ENCODE measurements at places on chromosomes 13 and 19. TPM values are rescaled to one million over a fixed set of nuclear protein-coding genes. Genes with fewer than 3 reads are reported as not detected.

Gene AP1M2
- not detected for total RNA-seq

Gene HSD17B14
- 3.9 TPM for total RNA-seq

Gene TNNI3
- total RNA-seq: not detected

Gene LHB
- total RNA-seq: not detected

Gene IL17D
- 0.54 TPM for total RNA-seq

Gene ZNF490
- 11.8 TPM for total RNA-seq

Gene ZNF723
- total RNA-seq: not detected

Gene PDS5B
- total RNA-seq: 14.5 TPM

Gene MAP2K2
- total RNA-seq: 212 TPM

Gene ACP7
- not detected for total RNA-seq

GRCh38 chr13:106523576-106523975, 11.9 kb downstream of the EFNB2 start:
- H3K27me3 ChIP-seq: no peaks in the 10 kb centered on the region
- no peaks in the 10 kb centered on the region for H3K4me1 ChIP-seq
- H3K4me3 ChIP-seq: no peak overlapping the region
- H3K27ac ChIP-seq: no peak overlapping the region
- DNase-seq: no peak
- no peaks in the 10 kb centered on the region for H3K36me3 ChIP-seq

- peak; percentile 78 for DNase-seq
- peak overlapping the region; percentile 91 for H3K4me3 ChIP-seq
- peak overlapping the region; percentile 88 for H3K27ac ChIP-seq
- H3K27me3 ChIP-seq: no peaks in the 10 kb centered on the region
Observed at GRCh38 chr13:48233889-48234488, 983 bp downstream of the ITM2B start.

- H3K27ac ChIP-seq: no peak overlapping the region
- no peak overlapping the region for H3K4me3 ChIP-seq
- peaks cover 2% of the 10 kb centered on the region for H3K27me3 ChIP-seq
- no peaks in the 10 kb centered on the region for H3K4me1 ChIP-seq
- H3K36me3 ChIP-seq: no peaks in the 10 kb centered on the region
Observed at GRCh38 chr19:45954156-45954555, 19.5 kb downstream of the NOVA2 start.

DNA sequence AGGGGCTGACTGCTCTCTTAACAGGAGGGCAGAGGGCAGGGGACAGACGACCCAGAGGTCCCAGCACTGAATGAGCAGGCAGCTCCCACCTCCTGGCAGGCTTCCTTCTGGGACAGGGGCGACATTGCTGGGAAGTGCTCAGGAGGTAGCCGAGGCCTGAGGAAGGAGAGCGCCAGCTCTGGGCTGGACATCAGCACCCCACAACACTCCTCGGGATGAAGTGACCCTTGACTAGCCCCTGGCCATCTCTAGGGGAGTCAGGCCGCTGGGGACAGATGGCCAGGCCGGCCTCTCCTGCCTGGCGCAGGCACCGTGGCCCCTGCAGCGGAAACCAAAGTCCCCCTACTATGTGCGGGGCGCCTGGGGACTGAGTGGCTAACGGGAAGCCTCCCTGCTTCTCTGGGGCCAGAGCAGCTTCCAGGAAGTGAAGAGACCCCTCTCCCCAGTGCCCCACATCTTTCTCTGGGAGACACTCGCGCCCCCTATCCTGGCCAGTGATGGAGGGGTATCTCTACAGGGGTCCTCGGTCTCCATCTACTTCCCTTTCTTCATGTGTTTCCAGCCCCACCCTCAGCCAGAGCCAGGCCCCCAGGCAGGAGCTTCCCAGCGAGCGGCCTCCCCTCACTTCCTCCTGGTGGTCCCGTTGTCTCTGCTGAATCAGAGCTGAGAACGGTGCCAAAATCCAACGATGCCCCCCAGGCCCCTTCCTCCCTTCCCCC, 10.1 kb downstream of the PRR36 start:
- no peak for DNase-seq
- H3K27me3 ChIP-seq: no peaks in the 10 kb centered on the region
- no peak overlapping the region for H3K27ac ChIP-seq
- H3K36me3 ChIP-seq: no peaks in the 10 kb centered on the region

DNA sequence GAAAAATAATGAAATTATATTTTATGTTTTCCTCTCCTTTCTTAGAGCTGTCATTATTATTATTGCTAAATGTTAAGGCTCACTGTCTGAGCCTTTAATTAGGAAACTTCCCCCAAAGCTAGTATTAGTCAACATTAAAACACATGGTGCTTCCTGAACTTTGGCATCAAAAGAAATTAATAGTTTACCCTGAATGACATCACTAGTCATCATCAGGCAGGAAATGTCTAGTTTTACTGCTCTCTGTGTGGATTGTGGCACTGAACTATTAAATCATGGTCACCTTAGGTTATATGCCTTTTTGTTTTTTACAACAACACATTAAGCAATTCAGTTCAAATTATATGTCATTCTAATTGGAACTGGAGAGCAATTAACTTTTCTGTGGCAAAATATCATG, 595.5 kb downstream of the SLITRK1 start:
- no peak overlapping the region for H3K4me3 ChIP-seq
- H3K27me3 ChIP-seq: no peaks in the 10 kb centered on the region
- no peaks in the 10 kb centered on the region for H3K36me3 ChIP-seq
- DNase-seq: peak; percentile 52
- H3K27ac ChIP-seq: no peak overlapping the region
- peaks cover 11% of the 10 kb centered on the region for H3K4me1 ChIP-seq

- no peaks in the 10 kb centered on the region for H3K27me3 ChIP-seq
- no peak overlapping the region for H3K4me3 ChIP-seq
Observed at GRCh38 chr13:33550885-33551284, 265.3 kb upstream of the STARD13 start.

- no peak overlapping the region for H3K4me3 ChIP-seq
- DNase-seq: peak; percentile 12
- no peaks in the 10 kb centered on the region for H3K27me3 ChIP-seq
- no peaks in the 10 kb centered on the region for H3K36me3 ChIP-seq
Observed at GRCh38 chr13:101875717-101876393, 423.4 kb downstream of the ITGBL1 start.

DNA sequence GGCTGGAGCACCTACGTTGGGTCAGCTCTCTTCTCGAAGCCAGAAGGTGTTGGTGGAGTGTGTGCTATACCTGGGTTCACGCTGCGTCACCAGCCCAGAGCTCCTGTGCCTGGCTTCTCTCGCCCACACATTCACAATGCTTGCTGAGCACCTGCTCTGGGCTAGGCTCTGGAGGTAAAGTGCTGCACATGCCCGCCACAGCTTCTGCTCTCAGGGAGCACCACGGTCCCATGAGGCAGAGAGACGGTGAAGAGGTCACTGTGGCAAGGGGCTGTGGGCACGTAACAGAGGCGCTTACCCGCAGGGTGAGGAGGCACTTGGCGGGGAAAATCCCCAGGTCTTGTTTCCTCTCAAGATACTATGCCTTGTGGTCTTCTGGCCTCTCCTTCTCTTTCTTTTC, 174.2 kb downstream of the TEX29 start:
- no peak overlapping the region for H3K27ac ChIP-seq
- DNase-seq: no peak
- no peaks in the 10 kb centered on the region for H3K4me1 ChIP-seq
- no peaks in the 10 kb centered on the region for H3K27me3 ChIP-seq
- H3K36me3 ChIP-seq: no peaks in the 10 kb centered on the region
- no peak overlapping the region for H3K4me3 ChIP-seq

DNA sequence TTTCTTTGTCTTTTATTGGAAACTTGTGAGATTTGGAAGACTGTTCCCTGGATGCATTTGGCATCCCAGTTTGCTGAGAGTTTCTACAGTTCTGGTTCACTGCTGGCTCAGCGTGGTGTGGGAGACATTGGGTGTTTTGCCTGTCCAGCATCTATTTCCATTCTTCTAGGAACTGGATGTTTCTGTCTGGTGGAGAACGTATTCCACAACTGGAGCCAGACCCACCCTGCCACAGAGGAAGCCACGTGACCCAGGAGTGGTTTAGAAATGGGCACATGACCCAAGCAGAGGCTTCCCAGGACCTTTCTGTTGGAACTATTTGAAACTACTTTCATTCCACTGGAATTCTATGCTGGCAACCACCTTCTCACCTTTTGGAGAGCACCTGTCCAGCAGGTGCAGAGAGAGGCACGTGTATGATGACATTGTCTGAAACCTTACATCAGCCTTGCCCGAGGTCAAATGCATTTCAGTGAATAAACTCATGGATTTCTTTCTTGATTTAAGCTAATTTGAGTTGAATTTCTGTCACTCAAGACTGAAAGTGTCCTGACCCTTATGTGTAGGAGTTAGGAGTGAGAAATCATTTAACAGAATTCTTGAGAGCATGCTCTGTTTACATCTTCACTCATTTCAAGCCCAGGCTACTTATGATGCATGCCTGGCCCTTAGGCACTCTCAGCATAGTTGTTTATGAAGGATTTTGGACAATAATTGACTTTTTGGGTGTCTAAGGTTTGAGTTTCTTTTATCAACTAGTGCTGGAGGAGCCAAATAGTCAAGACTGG, 121.8 kb downstream of the AKAP11 start:
- H3K4me1 ChIP-seq: 0 out of 2 replicates have a peak, but pooled peaks cover 4% of the 10 kb centered on the region
- no peaks in the 10 kb centered on the region for H3K36me3 ChIP-seq
- H3K4me3 ChIP-seq: no peak overlapping the region

- no peaks in the 10 kb centered on the region for H3K27me3 ChIP-seq
- H3K27ac ChIP-seq: no peak overlapping the region
- no peaks in the 10 kb centered on the region for H3K4me1 ChIP-seq
- no peaks in the 10 kb centered on the region for H3K36me3 ChIP-seq
Observed at GRCh38 chr19:58022283-58022660, 11.6 kb upstream of the ZSCAN1 start.

- no peaks in the 10 kb centered on the region for H3K4me1 ChIP-seq
- H3K27ac ChIP-seq: no peak overlapping the region
- no peak for DNase-seq
- H3K27me3 ChIP-seq: no peaks in the 10 kb centered on the region
- no peak overlapping the region for H3K4me3 ChIP-seq
Observed at GRCh38 chr13:63942372-63942771, 2526.7 kb upstream of the PCDH20 start.

- peaks cover 15% of the 10 kb centered on the region for H3K4me1 ChIP-seq
- no peak overlapping the region for H3K4me3 ChIP-seq
- no peak overlapping the region for H3K27ac ChIP-seq
- H3K36me3 ChIP-seq: no peaks in the 10 kb centered on the region
Observed at GRCh38 chr19:2375353-2376121, 15.5 kb downstream of the TMPRSS9 start.

DNA sequence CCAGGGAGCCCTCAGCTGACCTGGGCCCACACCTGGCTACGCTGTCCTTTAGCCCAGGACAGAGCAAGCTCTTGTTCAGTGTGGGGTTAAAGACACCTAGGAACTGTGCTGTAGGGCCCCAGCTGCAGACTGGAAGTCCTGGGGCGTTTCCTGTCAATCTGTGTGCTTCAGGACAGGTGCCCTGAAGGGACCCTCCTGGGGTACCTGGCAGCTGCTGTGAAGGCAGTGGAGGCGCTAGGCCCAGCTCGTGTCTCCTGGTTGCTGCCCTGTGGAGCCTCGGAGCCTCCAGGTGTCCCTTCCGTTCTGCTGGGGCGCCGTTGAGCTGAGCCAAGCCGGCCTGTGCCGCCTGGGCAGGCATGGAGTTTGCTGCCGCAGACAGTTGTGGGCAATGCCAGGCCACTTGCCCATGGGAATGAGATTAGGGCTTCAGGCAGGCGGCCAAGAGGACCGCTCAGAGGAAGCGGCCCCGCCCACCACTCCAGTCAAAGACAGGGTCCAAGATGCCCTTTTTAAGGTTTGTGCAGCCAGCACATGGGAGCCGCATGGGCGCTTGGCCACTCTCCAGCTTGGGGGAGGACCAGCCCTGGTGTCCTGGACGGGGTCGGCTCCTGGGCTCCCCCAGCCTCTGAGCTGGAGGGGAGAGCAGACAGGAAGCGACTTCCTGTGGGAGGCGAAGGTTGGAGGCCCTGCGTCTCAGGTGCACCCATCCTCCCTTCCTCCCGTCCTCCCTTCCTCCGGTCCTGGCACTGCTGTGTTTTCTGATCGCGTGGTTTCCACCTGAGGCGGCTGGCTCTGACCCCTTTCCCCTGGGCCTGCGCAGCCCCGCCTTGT, 4.0 kb downstream of the PTBP1 start:
- peaks cover 29% of the 10 kb centered on the region for H3K4me1 ChIP-seq
- DNase-seq: peak; percentile 72
- H3K27ac ChIP-seq: peak overlapping the region; percentile 25
- no peaks in the 10 kb centered on the region for H3K27me3 ChIP-seq
- peaks cover 20% of the 10 kb centered on the region for H3K36me3 ChIP-seq

GRCh38 chr19:13892870-13893269, 13.0 kb downstream of the BRME1 start:
- no peaks in the 10 kb centered on the region for H3K4me1 ChIP-seq
- H3K27ac ChIP-seq: no peak overlapping the region
- no peaks in the 10 kb centered on the region for H3K27me3 ChIP-seq
- H3K36me3 ChIP-seq: no peaks in the 10 kb centered on the region
- H3K4me3 ChIP-seq: no peak overlapping the region
- DNase-seq: no peak

DNA sequence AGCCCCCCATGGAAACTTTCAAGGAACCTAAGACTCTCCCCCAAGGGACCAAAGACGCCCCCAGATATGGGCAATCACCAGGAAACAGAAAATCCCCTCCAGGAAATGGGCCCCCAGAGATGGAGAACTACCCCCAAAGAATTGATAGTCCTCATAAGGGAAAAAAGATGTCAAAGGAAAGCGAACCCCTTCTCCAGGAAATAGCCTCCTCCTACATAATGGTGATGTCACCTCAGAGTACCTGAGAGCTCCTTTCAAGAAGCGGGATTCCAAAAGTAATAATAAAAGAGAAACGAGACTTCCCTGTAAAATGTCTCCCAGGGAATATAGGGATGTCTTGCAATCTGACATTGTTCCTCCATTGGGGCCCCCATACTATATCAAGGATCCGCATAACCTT, 1.1 kb downstream of the CDKN2D start:
- H3K4me1 ChIP-seq: peaks cover 18% of the 10 kb centered on the region
- no peaks in the 10 kb centered on the region for H3K36me3 ChIP-seq
- no peak for DNase-seq
- no peaks in the 10 kb centered on the region for H3K27me3 ChIP-seq

- H3K4me1 ChIP-seq: no peaks in the 10 kb centered on the region
- no peak overlapping the region for H3K4me3 ChIP-seq
- H3K36me3 ChIP-seq: no peaks in the 10 kb centered on the region
- H3K27me3 ChIP-seq: no peaks in the 10 kb centered on the region
Observed at GRCh38 chr13:79917628-79918027, 423.3 kb downstream of the SPRY2 start.

DNA sequence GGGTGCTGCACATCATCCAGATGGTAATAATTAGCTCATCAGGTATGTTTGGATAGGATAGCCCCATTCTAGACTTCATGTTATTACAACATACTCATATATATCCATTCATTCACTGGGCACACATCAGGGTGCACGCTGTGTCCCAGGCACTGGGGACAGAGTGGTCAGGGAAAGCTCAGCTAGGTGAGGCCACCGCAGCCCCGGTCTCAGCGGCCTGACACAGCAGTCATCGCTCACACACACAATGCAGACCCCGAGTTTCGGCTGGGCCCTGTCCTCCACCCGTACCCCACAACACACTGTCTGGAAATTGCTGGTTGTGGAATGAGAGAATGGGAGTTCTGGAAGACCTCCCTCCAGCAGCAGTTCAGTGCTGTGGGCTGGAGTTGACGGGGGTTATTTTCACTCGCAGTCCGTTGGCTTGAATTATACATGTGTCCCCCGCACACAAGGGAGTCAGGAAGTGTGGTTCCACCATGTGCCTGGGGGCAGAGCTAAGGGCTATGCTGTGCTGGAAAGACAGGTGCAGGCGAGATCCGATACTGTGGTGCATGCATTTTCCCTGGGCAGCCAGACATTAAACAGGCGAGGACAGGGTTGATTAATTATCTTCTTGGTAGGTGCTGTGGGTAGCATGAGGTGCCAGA, 257.6 kb downstream of the TEX29 start:
- no peaks in the 10 kb centered on the region for H3K27me3 ChIP-seq
- no peaks in the 10 kb centered on the region for H3K36me3 ChIP-seq
- no peak overlapping the region for H3K27ac ChIP-seq
- no peak for DNase-seq
- no peak overlapping the region for H3K4me3 ChIP-seq

All from GM23248 (cell line).